Upper lobe of right lung (tissue), 1 donor: ENCODE measurements at places on chromosomes 1 and 21. TPM values are rescaled to one million over a fixed set of nuclear protein-coding genes. Genes with fewer than 3 reads are reported as not detected.

Gene TENT5C
- 13.7 TPM for total RNA-seq

Gene LCE2B
- not detected for total RNA-seq

Gene CASQ2
- total RNA-seq = 1.3 TPM

Gene KCNA3
- 8.9 TPM for total RNA-seq

Gene RSPO1
- 9.1 TPM for total RNA-seq

Gene AGL
- total RNA-seq = 14.4 TPM

Gene RAB42
- 5.5 TPM for total RNA-seq

Gene NBPF4
- total RNA-seq = not detected

DNA sequence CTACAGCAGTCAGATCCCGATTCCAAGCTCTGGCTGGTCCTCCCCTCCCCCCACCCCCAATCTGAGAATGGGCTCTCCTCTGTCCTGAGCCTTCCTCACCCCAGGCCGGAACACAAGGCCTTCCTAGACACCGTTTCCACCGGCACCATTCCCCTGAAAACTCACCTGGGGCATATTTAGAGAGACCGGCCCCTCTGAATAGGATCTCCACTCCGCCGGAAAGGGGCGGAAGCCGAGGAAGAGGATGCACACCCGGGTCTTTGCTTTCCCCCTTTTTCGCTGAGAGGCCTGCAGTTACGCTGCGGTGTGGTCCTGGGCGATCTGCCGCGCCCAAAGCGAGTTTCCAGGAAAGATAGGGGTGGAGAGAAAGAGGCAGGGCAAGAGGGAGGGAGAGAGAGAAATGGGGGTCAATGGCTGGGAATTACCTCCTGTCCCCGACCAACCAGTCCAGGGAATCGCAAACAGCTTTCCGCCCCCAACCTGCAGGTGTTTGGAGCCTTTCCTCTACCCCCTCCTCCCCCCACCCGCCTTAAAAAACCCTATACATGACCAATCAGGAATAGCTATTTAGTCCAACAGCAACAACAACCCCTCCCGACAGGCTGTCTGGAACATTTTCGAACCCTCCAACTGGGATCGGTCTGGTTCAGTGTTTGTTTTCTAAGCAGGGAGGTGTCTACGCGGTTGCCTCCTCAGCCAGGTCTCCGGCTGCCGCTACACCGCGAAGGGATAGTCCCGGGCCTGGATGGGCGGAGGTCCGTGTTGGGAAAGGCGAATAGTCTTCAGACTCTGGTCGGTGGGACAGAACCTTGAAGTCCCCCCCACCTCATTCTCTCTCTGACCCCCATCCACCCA lies 2.8 kb downstream of the TAL1 start:
- H3K36me3 ChIP-seq = no peaks in the 10 kb centered on the region
- H3K27ac ChIP-seq = peak overlapping the region; percentile 78
- H3K4me1 ChIP-seq = peaks cover 16% of the 10 kb centered on the region
- H3K27me3 ChIP-seq = peaks cover 93% of the 10 kb centered on the region
- DNase-seq = no peak

DNA sequence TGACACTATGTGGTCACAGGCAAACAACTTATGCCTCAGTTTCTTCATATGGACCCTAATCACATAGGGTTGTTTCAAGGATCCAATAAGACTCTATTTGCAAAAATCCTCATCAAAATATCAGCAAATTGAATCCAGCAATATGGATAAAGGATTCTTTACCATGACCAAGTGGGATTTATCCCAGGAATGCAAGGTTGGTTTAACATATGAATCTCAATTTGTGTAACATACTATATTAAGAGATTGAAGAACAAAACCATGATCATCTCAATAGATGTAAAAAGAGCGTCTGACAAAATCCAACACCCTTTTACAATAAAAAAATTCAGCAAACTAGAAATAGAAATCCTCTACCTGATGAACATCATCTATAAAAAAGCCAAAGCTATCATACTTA lies 23.9 kb downstream of the ARHGEF11 start:
- H3K4me1 ChIP-seq = no peaks in the 10 kb centered on the region
- H3K27ac ChIP-seq = no peak overlapping the region
- no peaks in the 10 kb centered on the region for H3K36me3 ChIP-seq
- no peak for DNase-seq
- no peak overlapping the region for H3K4me3 ChIP-seq
- H3K27me3 ChIP-seq = no peaks in the 10 kb centered on the region

DNA sequence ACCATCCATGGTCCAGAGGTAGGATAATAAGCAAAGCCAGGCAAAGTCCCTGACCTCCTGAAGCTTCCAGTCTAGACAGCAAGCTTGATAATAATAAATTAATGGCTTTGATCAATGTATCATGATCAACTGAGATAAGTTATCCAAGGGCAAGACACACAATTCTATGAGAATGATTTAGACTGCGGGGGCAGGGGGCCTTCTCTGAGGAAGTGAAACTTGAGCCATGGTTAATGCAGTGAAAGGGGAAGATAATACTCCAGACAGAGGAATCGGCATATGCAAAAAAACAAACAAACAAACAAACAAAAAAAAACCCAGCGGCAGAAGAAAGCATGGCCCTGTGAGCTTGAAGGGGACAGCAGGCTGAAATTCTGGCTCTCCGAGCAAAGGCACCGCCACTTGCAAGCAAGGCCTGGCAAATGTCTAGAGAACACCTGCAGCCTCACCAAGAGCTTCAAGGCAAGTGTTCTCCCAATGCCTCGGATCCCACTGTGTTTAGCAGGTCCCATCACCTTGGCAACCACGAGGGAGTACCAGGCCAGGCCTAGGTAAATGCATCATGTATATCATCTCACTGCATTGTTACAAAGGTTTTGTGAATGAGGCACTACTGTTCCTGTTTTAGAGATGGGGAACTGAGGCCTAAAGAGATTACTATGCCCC lies 24.9 kb downstream of the CSMD2 start:
- no peak overlapping the region for H3K27ac ChIP-seq
- H3K27me3 ChIP-seq = no peaks in the 10 kb centered on the region
- no peaks in the 10 kb centered on the region for H3K36me3 ChIP-seq

DNA sequence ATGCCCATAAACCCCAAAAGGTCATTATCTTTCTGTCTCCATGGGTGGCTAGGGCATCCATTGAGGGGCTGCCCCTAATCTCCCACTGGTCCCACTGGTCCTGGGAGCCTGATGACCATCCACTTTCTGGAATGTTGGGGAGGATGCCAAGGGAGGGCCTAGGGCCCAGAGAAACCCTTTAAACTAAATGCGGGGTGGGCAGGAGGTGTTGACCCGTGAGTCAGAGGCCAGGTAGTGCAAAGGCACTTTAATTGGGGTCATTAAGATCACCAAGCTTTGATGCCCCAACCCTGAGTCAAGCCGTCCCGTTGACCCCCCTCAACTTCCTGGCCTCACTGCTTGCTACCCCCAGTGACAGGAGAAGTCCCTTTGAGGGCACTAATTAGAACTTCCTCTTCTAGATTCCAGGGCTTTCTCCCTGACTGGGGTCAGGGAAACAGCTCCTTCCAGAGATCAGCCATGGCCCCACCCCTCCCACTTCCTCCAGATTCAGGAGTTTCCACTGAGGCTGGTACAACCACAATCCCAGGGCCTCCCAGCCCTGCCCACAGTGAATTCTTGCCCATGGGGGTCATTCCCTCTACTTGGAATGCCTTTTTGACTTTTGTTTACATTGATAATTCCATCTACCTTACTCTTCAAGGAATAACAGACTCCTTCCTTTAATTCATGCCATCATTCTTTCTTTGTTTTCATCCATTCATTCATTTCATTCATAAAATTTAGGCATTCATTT lies 15.5 kb upstream of the SERINC2 start:
- no peak for DNase-seq
- H3K36me3 ChIP-seq = no peaks in the 10 kb centered on the region
- no peak overlapping the region for H3K27ac ChIP-seq
- H3K27me3 ChIP-seq = no peaks in the 10 kb centered on the region
- H3K4me3 ChIP-seq = no peak overlapping the region
- H3K4me1 ChIP-seq = peaks cover 11% of the 10 kb centered on the region

DNA sequence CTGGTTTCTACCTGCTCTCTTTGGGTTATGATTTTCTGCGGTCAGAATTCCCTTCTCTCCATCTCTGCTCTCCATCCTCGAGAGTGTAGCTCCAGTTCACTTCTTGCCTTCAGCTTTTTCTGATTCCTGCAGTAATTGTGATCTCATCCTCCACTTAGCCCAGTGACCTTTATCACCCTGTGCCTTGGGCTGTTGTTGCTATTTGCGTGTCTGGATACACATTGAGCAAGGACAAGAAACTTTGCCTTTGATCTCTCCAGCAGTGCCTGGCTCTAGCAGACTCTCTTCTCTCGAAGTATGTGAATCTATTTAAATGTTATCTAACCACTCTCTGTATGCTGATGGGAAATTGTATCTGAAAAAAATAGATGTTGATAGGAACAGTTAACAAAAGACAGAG lies 76.4 kb upstream of the MARK1 start:
- no peaks in the 10 kb centered on the region for H3K4me1 ChIP-seq
- no peaks in the 10 kb centered on the region for H3K27me3 ChIP-seq
- H3K36me3 ChIP-seq = no peaks in the 10 kb centered on the region
- no peak for DNase-seq
- H3K4me3 ChIP-seq = no peak overlapping the region

DNA sequence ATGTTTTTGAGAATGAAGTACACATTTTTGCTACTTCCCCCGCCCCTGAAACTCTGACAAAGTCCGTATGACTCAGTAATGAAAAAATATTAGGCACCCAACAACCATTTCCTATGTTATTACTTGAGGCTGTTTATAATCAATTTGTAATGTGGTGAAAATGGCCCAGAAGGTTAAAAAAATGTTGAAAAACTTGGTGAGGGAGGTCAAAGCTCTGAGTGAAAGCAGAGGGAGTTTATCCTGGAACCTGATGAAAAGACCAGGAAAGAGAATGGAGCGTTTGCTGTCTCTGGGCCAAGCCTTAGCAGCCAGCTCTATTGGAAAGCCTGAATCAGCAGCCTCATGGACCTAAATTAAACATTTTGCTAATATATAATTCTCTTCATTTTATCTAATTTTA lies 367.7 kb upstream of the NEGR1 start:
- no peaks in the 10 kb centered on the region for H3K4me1 ChIP-seq
- no peak overlapping the region for H3K4me3 ChIP-seq
- no peak for DNase-seq
- H3K27me3 ChIP-seq = no peaks in the 10 kb centered on the region
- H3K36me3 ChIP-seq = no peaks in the 10 kb centered on the region

DNA sequence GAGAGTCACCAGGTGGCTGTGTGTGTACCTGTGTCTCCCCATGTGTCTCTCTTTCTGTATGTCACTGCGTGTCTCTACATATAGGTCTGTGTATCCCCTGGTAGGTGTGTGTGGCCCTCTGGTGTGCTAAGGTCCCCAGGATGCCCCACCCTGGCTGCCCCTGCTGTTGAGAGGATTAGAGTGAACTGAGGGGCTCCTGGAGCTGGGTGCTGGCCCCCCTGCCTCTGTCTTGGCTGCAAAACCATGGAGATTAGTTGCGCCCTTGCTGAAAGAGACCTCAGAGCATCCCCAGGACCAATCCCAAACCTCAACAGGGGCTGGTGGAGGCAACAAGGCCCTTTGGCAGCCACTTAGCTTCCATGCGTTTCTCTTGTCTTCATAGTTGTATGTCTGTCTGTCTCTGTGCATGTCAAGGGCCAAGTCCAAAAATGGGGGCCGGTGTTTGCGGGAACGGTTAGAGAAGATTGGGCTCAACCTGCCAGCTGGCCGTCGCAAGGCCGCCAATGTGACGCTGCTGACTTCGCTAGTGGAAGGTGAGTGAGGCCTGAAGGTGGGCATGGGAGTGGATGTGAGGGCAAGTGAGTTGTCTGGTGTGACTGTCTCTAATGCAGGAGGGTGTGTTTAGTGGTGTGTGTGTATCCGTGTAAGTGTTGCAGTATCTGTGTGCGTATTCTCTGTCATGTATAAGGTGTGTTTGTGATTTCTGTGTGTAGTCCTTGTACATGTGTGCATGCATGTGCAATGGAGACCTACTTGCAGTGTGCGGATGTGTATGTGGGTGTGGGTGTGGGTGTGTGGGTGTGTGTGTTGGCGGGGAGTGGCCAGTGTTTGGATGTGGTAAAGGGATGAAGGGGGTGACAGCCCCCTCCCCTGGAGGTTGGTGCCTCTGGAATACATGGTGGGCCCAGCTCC lies 16.7 kb downstream of the TFAP2E start:
- H3K4me3 ChIP-seq = no peak overlapping the region
- no peaks in the 10 kb centered on the region for H3K36me3 ChIP-seq
- DNase-seq = peak; percentile 55
- H3K27ac ChIP-seq = no peak overlapping the region
- H3K4me1 ChIP-seq = no peaks in the 10 kb centered on the region

- DNase-seq = peak; percentile 44
- H3K4me3 ChIP-seq = no peak overlapping the region
- no peaks in the 10 kb centered on the region for H3K4me1 ChIP-seq
- peaks cover 53% of the 10 kb centered on the region for H3K36me3 ChIP-seq
- no peaks in the 10 kb centered on the region for H3K27me3 ChIP-seq
Observed at GRCh38 chr1:46558141-46558963, 6.9 kb upstream of the KNCN start.

DNA sequence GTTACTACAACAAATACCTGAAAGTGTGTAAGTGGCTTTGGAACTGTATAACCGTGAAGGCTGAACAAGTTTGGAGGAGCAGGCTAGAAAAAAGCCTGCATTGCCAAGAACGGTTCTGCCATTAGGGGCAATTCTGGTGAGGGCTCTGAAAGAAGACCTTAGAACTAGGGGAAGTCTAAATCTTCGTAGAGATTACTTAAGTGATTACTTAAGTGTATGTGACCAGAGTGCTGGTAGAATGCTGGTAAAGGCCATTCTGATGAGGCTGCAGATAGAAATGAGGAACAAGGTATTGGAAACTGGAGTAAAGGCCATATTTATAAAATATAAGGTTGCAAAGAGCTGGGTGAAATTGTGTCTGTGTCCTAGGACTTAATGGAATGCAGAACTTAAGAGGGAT lies 158.0 kb downstream of the CLIC6 start:
- H3K36me3 ChIP-seq = peaks cover 26% of the 10 kb centered on the region
- H3K27me3 ChIP-seq = no peaks in the 10 kb centered on the region
- peaks cover 4% of the 10 kb centered on the region for H3K4me1 ChIP-seq
- no peak overlapping the region for H3K27ac ChIP-seq
- no peak for DNase-seq
- H3K4me3 ChIP-seq = no peak overlapping the region

DNA sequence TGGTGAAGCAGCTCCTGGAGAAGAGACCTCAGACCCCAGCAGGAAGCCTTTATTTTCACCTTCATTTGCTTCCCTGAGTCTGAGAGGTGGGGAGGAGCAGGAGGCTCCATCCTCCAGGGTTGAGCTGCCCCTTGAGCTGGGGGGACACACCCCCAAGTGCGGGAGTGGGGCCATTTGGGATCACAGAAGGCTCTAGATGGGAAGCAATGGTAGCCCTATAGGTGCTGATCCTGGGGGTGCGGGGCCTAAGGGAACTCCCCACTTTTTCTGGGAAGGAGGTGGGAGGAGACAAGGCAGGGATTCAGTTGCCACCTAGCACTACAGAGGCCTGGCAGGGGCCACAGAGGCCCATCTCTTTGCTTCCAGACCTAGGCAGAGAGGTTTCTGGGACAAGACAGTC lies 247.9 kb upstream of the CSF3R start:
- no peak overlapping the region for H3K27ac ChIP-seq
- peaks cover 4% of the 10 kb centered on the region for H3K27me3 ChIP-seq
- DNase-seq = no peak
- H3K4me1 ChIP-seq = no peaks in the 10 kb centered on the region
